ENCODE measurements at places on chromosomes 13 and 19. TPM values are rescaled to one million over a fixed set of nuclear protein-coding genes. Genes with fewer than 3 reads are reported as not detected.
A peak's percentile ranks its signal among the peaks of the same experiment; 100 is the strongest.

DNA sequence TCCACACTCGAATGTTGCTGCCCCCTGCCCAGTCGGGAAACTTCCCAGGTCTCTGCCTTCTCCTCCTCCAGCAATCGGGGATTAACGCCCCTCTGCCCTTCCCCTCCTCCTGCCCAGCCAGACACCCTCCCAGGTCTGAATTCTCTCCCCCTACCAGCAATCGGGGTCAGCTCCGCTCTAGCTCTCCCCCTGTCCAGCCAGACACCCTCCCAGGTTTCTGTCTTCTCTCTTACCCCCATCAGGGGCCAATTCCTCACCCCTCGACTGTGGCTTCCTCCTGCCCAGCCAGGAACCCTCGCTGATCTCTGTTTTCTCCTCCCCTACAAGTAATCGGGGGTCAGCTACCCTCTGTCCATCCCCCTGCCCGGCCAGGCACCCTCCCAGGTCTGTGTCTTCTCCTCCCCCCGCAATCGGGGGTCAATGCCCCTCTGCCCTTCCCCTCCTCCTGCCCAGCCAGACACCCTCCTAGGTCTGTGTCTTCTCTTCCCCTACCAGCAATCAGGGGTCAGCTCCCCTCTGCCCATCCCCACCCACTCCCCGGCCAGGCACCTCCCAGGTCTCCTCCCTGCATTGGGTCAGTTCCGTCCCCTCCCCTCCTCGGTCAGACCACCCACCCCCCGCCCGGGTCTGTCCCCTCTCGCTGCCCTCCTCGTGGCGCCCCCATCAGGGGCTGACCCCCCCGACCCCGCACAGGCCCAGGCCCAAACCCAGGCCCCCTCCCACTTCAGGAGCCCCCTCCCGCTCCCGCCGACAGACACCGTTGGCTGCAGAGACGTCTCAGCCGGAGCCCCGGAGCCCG, 668 bp downstream of the ZFR2 start:
- no peak for DNase-seq

DNA sequence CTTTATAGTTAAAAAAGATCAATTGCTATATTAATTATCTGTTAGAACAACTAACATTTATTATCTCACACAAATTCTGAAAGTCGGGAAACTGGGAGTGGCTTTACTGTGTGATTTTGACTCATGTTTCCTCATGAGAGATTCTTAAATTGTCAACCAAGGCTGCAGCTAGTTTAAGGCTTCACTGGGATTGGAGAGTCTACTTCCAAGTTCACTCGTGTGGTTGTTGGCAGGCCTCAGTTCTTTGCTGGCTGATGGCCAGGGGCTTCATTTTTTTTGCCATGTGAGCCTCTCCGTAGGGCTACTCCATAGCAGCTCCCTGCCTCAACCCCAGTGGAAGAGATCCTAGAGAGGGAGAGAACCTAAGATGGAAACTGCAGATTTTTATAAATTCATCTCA, 24.5 kb upstream of the LPAR6 start:
- peak; percentile 39 for DNase-seq

GRCh38 chr13:97256343-97256783, 34.2 kb downstream of the MBNL2 start:
- DNase-seq, result peak; percentile 99

DNA sequence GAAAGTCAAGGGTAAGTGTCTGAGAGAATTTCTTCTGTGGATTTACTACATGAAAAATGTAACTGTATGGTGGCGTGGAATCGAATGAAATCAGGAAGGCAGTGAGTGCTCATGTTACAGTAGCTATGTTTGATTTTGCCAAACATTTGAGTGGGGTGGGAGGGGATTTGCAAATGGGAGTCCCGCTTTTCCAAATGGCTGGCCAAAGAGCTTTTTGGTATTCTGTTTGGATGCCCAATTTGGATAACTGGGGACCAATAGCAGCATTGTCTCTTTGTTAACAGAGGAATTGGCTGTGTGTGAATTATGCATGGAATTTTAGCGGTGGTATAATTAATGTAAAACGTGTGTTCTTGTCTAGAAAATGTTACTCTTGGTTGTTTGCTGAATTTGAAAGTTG, 17.8 kb downstream of the HNRNPM start:
- DNase-seq, result no peak

GRCh38 chr13:93039131-93039530, 187.5 kb upstream of the GPC6 start:
- peak; percentile 46 for DNase-seq

DNA sequence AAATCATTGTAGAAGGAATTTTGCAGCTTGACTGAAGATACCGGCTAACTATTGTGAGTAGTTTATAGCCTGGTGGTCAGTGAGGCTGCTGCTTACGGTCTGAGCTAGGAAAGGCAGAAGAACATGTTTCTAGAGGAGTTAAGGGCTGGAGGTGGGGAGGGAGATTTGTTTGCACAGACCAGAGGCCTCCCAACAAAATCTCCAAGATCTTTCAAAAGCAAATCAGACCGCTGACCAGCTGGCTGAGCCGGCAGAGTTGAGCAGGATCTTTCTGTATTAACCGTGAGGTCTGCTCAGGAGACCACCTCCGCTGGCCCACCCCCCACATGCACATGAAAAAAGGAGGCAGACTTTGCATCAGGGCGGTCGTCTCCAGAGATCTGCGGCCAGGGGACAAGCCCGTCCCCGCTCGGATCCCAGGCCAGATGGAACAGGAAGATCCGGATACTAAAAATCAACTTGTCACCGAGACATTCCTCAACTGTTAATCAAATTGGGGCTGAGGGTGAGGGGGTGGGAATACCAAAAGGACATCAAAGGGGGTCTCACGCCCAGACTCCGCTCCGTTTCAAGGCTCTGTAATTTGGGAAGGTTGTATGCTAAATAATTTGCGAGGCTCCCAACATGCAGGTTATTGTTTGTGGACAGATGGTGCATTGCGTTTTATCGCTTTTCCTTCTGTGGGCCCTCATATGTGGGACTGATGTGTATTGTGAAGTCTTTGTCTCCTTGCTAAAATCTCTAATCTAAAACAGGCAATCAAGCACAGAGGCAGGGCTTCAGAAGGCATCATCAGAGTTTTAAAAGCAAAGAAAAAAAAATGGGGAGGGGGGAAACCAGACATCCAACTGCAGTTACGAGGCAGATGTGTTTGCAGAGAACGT, 319.0 kb downstream of the ZNF536 start:
- no peak for DNase-seq

The RAX2 gene
- total RNA-seq, result not detected

The GPR180 gene
- 12.6 TPM for total RNA-seq

The ERVK3-1 gene
- total RNA-seq, result 30.6 TPM

Measured in fibroblast of villous mesenchyme (primary cell).